ENCODE measurements at places on chromosomes 11 and 22. TPM values are rescaled to one million over a fixed set of nuclear protein-coding genes. Genes with fewer than 3 reads are reported as not detected.

- no peaks in the 10 kb centered on the region for H3K27me3 ChIP-seq
- H3K27ac ChIP-seq: no peak overlapping the region
- H3K4me1 ChIP-seq: peaks cover 9% of the 10 kb centered on the region
Observed at GRCh38 chr22:22945195-22945594, 57.6 kb downstream of the IGLL5 start.

DNA sequence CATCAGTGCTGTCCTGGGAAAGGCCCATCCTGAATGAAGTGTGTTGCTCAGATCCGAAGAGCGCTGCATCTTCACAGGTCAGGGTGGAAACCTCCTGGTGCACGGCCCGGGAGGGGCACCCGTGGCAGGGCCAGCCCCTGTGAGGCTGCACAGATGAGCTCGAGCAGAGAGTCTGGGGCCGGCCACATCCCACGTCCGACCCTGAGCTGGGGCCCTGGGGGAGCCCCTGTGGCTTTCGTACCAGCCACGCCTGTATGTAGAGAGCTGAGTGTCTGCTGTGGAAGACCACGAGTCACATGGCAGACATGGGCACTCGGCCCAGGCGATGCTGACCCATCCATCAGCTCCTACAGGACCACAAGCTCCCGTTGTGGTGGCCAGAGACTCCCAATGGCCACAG is 24.9 kb upstream of the SEPTIN5 start:
- peaks cover 12% of the 10 kb centered on the region for H3K4me1 ChIP-seq
- no peak overlapping the region for H3K4me3 ChIP-seq
- H3K36me3 ChIP-seq: no peaks in the 10 kb centered on the region
- no peak overlapping the region for H3K27ac ChIP-seq

DNA sequence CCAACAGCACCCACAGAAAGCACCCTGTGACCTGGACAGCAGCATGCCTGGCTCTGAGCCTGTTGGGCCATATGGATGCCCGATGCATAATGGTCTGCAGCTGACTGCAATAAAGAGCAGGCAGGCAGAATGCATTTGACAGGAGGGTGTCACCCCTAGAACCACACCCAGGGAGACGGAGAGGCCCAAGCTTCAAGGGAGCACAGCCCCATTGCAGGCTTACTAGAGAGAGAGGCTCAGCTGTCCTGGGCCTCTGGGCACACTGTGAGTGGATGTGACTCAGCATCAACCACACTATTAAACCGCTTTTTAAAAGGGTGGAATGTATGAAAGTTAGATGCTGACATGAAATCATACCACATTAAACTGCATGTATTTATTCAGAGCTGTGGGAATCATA is 365.3 kb downstream of the CTTN start:
- H3K4me1 ChIP-seq: no peaks in the 10 kb centered on the region
- no peaks in the 10 kb centered on the region for H3K36me3 ChIP-seq
- no peak overlapping the region for H3K4me3 ChIP-seq
- H3K27me3 ChIP-seq: no peaks in the 10 kb centered on the region
- DNase-seq: peak; percentile 48
- no peak overlapping the region for H3K27ac ChIP-seq

GRCh38 chr22:35971456-35972119 is 57.0 kb downstream of the RBFOX2 start:
- peak; percentile 92 for DNase-seq
- H3K27me3 ChIP-seq: no peaks in the 10 kb centered on the region
- H3K27ac ChIP-seq: peak overlapping the region; percentile 78
- peak overlapping the region; percentile 55 for H3K4me3 ChIP-seq
- peaks cover 78% of the 10 kb centered on the region for H3K4me1 ChIP-seq
- no peaks in the 10 kb centered on the region for H3K36me3 ChIP-seq

DNA sequence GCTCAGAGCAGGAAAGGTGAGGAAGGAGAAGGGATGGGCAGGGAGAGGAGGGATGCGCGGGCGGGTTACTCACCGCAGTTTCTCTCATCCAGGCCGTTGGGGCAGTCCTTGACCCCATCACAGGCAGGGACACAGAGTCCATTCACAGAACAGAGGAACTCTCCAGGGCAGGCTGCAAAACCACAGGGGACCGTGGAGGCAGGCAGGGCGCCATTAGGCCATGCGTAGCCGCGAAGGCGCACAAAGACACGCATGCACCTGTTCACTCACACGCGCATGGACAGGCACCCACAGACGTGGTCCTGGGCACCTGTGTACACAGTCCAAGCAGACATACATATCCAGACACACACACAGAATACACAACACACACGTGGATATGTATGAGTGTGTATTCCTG is 23.0 kb downstream of the KCTD17 start:
- no peak for DNase-seq
- no peak overlapping the region for H3K4me3 ChIP-seq
- H3K4me1 ChIP-seq: no peaks in the 10 kb centered on the region
- no peak overlapping the region for H3K27ac ChIP-seq
- H3K27me3 ChIP-seq: peaks cover 21% of the 10 kb centered on the region

DNA sequence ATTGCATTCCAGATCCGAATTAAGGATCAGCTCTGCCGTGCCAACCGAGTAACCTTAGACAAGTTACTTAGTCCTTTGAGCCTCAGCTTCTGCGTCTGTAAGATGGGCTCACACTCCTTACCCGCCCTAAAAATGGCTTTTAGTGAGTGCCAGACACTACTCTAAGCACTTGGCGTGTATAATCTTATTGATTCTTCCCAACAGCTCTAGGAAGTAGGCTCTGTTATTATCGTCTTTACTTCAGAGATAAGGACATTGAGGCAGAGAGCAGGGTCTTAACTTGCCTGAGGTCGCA is 21.7 kb upstream of the ROBO3 start:
- no peak overlapping the region for H3K27ac ChIP-seq
- DNase-seq: no peak
- peaks cover 97% of the 10 kb centered on the region for H3K27me3 ChIP-seq
- no peaks in the 10 kb centered on the region for H3K4me1 ChIP-seq

DNA sequence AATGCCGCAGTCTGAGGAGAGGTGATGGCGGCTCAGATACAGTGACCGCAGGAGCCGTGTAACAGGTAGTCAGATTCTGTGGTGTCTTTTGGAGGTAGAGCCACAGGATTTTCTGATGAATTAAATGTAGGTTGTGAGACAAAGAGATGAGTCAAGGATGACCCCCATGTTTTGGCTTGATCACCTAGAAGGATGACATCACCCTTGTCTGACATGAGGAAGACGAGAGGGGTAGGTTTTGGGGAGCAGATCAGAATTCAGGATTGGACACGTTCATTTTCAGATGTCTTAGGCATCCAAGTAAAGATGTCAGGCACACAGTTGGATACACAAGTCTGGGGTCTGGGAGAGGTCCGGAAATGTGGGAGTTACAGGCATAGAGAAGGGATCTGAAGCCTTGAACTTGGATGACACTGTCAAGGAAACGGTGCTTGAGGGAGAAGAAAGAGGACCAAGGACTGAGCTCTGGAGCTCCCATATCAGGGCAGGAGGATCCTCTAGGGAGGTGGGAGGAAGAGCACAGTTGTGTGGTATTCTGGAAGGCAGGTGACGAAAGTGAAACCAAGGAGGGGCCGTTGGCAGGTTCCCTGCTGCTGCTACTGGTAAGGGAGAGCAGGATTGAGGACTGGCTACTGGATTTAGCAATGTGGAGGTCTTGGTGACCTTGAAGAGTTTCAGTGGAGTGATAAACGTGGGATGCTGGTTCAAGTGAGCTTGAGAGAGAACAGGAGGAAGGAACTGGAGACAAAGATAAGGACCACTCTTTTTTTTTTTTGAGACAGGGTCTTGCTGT is 12.6 kb upstream of the GDPD5 start:
- H3K4me3 ChIP-seq: no peak overlapping the region
- H3K27me3 ChIP-seq: no peaks in the 10 kb centered on the region

DNA sequence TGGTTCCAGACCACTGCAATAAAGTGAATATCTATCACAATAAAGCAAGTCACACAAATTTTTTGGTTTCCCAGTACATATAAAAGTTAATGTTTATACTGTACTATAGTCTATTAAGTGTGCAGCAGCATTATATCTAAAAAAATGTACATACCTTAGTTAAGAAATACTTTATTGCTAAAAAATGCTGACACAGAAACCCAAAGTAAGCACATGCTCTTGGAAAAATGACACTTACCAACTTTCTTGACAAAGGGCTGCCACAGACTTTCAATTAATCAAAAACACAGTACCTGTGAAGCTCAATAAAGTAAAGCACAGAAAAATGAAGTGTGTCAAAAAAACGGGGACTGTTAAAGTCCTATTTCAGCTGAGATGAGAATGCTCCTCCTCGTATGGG is 16.9 kb downstream of the CABIN1 start:
- H3K4me3 ChIP-seq: no peak overlapping the region
- H3K27me3 ChIP-seq: no peaks in the 10 kb centered on the region
- H3K27ac ChIP-seq: no peak overlapping the region
- no peaks in the 10 kb centered on the region for H3K4me1 ChIP-seq
- DNase-seq: no peak

GRCh38 chr11:125593114-125593820 is 615 bp downstream of the STT3A start:
- no peaks in the 10 kb centered on the region for H3K27me3 ChIP-seq
- H3K4me3 ChIP-seq: peak overlapping the region; percentile 89
- DNase-seq: peak; percentile 70
- peak overlapping the region; percentile 88 for H3K27ac ChIP-seq
- H3K36me3 ChIP-seq: peaks cover 17% of the 10 kb centered on the region
- peaks cover 15% of the 10 kb centered on the region for H3K4me1 ChIP-seq

DNA sequence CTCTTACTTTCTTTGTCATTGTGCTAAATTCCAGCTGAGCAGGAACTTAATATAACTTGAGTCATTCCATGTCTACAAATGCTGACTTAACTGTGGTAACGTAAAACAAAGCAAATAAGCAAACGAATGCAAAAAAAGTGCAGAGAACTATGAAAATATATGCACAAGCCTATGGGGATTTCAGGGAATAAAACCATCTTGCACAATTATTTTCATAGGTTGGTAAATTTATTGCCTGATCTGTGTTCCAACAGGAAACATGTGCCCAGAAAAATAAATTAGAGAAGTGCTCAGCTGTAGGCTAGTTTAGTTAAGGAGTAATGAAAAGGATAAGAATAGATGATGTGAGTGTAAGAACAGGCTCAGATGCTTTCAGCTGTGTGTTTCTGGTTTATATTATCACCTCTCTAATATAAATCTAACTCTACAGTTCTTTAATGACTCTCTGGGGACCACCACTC is 1169.3 kb downstream of the LRRC4C start:
- no peak overlapping the region for H3K27ac ChIP-seq
- no peak overlapping the region for H3K4me3 ChIP-seq
- no peaks in the 10 kb centered on the region for H3K4me1 ChIP-seq

DNA sequence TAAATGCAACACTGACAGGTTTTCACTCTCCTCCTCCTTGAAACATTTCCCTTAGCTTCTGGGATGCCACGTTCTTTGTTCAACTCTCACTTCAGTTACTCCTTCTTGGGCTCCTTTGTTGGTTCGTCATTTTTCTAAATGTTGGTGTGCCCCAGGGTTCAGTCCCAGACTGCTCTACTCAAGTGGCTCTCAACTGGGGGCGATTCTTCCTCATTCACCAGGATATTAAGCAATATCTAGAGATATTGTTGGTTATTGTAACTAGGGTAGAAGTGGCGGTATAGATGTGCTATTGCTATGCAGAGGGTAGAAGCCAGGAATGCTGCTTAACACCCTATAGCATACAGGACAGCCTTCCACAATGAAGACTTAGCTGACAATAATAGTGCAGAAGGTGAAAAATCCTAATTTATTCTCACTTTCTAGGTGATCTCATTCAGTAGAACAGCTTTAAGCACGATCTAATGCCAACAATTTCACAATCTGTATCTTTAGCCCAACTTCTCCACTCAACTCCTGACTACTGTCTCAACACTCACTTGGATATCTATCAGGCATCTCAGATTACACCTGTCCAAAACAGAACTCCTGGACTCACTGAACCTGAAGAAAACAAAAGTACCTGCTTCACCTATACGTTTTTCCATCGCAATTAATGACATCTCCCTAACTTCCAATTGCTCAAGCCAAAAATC is 4.6 kb downstream of the NUP160 start:
- H3K4me3 ChIP-seq: no peak overlapping the region
- no peaks in the 10 kb centered on the region for H3K27me3 ChIP-seq
- no peak overlapping the region for H3K27ac ChIP-seq
- H3K4me1 ChIP-seq: peaks cover 6% of the 10 kb centered on the region
- H3K36me3 ChIP-seq: peaks cover 16% of the 10 kb centered on the region

- no peak overlapping the region for H3K27ac ChIP-seq
- peak; percentile 58 for DNase-seq
- H3K36me3 ChIP-seq: peaks cover 42% of the 10 kb centered on the region
Observed at GRCh38 chr11:77619576-77620198, 17.9 kb downstream of the CLNS1A start.

GRCh38 chr22:50276143-50276542 is 6.0 kb upstream of the MAPK11 start:
- H3K4me3 ChIP-seq: no peak overlapping the region
- no peaks in the 10 kb centered on the region for H3K27me3 ChIP-seq
- peaks cover 4% of the 10 kb centered on the region for H3K4me1 ChIP-seq

DNA sequence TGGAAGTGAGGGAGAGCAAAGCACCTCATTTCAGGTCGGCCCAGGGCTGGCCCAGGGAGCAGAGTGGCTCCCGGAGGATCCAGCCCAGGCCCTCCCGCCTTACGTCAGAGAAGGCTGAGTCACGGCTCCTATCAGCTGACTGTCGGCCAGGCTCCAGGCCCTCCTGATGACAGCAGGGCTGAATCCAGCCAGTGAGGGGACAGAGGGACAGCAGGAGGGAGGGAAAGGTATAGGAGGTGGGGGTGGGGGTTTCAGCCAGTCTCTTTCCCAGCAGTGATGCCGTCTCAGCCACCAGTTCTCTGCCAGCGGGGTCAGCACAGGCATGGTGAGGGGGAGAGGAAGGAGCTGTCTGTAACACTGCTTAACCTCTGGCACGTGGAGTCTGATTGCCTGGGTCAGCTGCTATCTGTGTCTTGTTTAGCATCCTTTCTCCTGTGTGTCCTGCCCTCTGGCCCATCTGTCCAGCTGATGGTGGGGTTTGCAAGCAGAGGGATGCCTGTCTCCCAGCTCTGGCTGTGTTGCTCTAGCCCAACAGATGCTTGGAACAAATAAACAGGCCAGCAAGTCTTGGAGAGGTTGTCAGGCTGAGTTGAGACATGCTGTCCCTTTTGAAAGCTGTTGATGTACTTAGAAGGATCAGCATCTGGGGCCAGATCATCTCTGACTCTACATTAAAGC is 74.0 kb downstream of the ADAMTS15 start:
- H3K27me3 ChIP-seq: no peaks in the 10 kb centered on the region
- H3K4me3 ChIP-seq: no peak overlapping the region
- no peaks in the 10 kb centered on the region for H3K36me3 ChIP-seq
- H3K27ac ChIP-seq: peak overlapping the region; percentile 71
- H3K4me1 ChIP-seq: peaks cover 22% of the 10 kb centered on the region

- no peaks in the 10 kb centered on the region for H3K36me3 ChIP-seq
- 0 out of 2 replicates have a peak, but pooled peaks cover 4% of the 10 kb centered on the region for H3K27me3 ChIP-seq
- no peak overlapping the region for H3K4me3 ChIP-seq
- H3K27ac ChIP-seq: no peak overlapping the region
Observed at GRCh38 chr11:78829146-78829545, 254.5 kb upstream of the NARS2 start.

GRCh38 chr11:25485315-25485714 is 846.6 kb upstream of the ANO3 start:
- no peaks in the 10 kb centered on the region for H3K4me1 ChIP-seq
- H3K36me3 ChIP-seq: no peaks in the 10 kb centered on the region
- no peak overlapping the region for H3K27ac ChIP-seq
- no peak for DNase-seq
- H3K27me3 ChIP-seq: no peaks in the 10 kb centered on the region

Gene C11orf52
- 3.5 TPM for total RNA-seq

Gene CCDC89
- 4.4 TPM for total RNA-seq

Gene OR51B2
- not detected for total RNA-seq

Gene SERPING1
- total RNA-seq: 147 TPM

Gene HOATZ
- not detected for total RNA-seq
